Left forelimb (tissue), 1 donor: ENCODE measurements at places on chromosomes 5 and 9.

DNA sequence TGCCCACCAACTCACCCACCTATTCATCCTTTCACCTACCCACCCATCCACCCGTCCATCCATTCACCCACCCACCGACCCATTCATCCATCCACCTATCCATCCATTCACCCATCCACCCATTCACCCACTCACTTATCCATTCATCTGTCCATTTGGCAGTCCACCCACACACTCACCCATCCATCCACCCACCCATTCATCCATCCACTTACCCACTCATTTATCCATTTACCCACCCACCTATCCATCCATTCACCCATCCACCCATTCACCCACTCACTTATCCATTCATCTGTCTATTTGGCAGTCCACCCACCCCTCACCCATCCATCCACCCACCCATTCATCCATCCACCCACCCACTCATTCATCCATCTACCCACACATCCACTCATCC lies 278.1 kb upstream of the IRX4 start:
- no peak for DNase-seq

GRCh38 chr5:144205141-144205551 lies 34.5 kb downstream of the KCTD16 start:
- no peak for DNase-seq

DNA sequence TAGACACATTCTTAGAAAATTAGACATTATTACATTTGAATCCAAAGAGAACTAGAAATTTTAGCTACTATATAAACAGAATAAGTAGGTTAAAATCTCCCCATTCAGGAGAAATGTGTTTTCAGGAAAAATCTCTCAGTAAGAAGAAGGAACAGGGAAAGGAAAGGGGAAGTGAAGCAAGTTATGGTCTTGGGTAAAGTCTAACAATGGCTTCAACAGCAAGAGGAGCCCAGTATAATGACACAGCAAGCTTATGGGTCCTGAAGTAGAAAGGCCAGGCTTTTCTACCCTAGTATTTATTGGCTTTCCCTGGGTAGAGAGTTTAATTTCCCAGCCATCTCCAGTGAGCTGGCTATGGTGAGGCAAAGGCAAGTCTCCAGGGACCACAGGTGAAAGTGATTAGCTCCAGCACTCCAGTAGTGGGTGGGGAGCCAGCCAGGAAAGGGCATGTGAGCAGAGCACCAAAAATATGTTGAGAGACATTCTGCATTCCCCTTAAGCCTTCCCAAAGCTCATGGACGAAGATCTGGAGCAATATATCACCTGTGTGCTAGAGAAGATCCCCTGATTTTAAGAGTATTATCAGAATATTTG lies 981.7 kb downstream of the NR2F1-AS1 start:
- no peak for DNase-seq

- DNase-seq: no peak
Measured at GRCh38 chr5:120080781-120081180, 383.3 kb upstream of the PRR16 start.

DNA sequence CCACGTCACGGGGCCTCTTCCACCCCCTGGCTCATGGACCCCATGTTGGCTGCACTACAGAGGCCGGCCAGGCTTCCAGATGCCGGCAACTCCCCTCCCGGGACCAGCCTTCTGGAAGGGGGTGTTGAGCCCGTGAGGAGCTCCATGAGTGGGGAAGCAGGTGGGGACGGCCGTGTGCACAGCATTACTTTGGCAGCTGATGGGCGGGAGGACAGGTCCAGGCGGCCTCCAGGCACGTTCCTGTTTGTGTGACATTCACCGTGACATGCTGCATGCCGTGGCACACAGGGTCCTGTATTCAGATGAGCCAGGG lies 29.1 kb upstream of the ABO start:
- no peak for DNase-seq

- no peak for DNase-seq
Measured at GRCh38 chr5:103031607-103032006, 88.3 kb downstream of the GIN1 start.

GRCh38 chr5:61768692-61769281 lies 436.7 kb downstream of the ZSWIM6 start:
- DNase-seq: no peak

- no peak for DNase-seq
Measured at GRCh38 chr9:35682520-35683315, 7.0 kb downstream of the TPM2 start.

- peak; percentile 98 for DNase-seq
Measured at GRCh38 chr5:95646569-95647431, at the start of gene RFESD. RFESD (plus strand) TSS chr5:95646777; CDS start chr5:95652272, 5,495 bp downstream.

- DNase-seq: no peak
Measured at GRCh38 chr5:17177501-17178372, 39.7 kb upstream of the BASP1 start.

GRCh38 chr5:66840511-66841013 lies 244.4 kb downstream of the MAST4 start:
- DNase-seq: no peak

GRCh38 chr5:40853632-40854192 lies 12.5 kb downstream of the CARD6 start:
- DNase-seq: no peak

GRCh38 chr5:178234121-178234749 lies 1.6 kb upstream of the PHYKPL start:
- DNase-seq: no peak

DNA sequence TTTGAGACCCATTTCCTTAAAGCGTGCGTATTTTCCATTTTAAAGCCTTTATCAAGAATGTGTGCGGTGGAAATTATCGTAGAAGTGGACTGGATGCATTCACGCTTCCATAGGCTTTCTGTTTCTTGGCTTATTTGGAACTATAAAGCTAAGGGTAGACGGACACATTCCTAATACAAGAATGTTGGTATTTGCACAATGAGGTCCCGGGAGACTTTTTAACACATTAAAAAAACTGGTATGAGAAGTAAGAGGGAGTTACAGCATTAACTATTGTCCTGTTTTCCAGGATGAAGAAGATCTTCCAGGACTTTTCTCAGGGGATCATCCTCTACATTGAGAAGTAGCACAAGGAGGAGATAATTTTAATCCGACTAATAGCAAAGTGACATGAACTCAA lies 653.0 kb downstream of the MTRR start:
- DNase-seq: no peak

DNA sequence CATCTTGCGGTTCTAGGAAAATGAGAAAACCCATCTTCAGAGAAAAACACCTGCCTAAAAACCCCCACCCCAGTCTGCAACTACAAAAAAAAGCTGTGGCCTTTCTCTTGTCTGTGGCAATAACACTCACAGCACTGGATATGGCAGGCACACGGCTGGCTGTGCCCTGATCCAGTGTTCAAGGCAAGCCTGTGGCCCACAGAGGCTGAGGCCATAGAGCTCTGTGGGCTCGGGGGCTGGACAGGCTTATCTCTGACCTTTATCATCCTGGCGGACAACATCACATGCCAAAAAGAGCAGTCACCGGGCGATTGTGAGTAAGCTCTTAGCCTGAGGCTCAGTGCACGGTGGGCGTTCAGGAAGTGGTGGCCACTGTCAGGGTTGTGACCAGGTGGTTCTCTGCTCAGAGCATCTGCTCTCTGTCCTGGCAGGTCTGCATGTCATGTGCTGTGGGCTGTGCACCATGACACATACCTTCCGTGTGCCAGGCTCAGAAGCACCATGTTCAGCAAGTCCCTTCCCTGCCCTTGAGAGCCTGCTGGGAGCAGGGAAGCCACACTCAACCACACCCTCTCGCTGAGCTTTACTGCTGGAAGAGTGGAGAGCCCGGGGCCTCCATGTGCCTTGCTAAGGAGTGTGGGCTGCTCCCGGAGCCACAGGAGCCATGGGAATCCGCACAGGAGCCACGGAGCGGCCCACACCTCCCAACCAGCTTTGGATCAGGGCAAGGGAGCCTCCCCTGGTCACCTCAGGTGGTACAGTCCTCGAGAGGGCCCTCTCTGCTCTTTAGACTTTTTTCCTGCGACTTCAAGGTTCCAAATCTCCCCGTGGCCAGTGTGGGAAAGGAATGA lies 34.6 kb upstream of the WDR38 start:
- no peak for DNase-seq

DNA sequence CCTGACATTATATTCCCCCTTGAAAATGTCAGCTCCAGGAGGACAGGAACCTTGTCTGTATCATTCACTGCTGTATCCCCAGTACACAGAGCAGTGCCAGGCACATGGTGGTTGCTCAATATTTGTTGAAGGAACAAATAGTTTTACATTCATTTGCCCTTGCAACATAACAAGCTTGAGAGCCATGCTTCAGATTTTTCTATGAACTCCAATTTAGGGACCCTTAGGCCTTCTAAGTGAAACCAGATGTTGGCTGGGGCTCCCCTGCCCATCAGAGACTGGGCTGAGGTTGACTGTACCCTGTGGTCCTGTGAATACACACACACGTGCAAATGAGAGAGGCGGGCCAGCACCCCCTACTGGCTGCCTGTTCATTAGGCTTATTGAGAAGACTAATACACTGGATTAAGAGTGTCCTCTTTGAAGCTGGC lies 214.9 kb upstream of the WWC1 start:
- no peak for DNase-seq

DNA sequence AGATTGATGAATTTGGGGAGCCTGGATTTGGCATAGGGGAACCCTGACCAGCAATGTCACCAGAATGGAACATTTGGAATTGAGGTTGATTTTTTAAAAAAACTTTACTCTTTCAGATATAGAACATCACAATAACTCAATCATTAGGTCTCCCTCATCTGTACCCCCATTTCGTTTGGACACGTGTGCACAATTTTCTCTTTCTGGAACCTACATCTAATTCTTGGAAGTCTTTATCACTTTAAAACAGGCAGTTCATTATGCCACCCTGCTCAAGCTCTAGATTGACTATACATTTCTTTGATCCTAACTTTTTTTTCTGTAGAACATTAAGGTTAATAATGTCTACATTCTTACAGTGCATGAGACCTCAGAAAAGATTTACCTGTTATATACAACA lies 3.7 kb upstream of the SSBP2 start:
- DNase-seq: no peak

DNA sequence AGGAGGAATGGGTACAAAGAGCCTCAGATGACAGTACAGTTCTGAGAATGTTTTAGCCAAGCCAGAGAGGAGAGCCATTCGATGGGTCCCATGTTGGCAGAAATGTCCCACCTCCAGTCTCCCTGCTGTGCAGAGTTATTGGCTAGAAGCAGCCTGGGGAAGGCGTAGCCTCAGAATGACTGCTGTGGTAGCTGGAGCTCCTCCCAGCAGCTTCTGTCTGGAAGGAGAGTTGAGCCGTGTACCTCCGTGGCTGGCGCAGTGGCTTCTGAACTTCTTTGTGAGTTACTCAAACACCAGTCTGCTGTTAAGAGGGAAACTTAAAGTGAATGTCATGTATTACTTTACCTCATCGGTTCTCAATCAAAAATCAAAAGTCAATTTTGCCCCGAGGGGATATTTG lies 193.3 kb upstream of the SNX2 start:
- DNase-seq: no peak

DNA sequence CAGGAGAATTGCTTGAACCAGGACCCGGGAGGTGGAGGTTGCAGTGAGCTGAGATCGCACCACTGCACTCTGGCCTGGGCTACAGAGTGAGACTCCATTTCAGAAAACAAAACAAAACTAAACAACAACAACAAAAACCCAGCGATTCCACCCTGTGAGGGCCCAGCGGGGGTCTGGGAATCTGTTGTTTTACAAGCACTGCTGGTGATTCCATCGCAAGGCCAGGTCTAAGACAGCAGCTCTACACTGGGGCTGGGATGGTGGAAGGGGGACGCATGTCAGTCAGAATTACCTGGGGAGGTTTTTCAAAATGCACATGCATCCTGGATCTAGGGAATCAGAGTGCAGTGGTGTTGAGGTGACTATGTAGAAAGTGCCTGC lies 90.9 kb downstream of the ANKRD55 start:
- DNase-seq: no peak

DNA sequence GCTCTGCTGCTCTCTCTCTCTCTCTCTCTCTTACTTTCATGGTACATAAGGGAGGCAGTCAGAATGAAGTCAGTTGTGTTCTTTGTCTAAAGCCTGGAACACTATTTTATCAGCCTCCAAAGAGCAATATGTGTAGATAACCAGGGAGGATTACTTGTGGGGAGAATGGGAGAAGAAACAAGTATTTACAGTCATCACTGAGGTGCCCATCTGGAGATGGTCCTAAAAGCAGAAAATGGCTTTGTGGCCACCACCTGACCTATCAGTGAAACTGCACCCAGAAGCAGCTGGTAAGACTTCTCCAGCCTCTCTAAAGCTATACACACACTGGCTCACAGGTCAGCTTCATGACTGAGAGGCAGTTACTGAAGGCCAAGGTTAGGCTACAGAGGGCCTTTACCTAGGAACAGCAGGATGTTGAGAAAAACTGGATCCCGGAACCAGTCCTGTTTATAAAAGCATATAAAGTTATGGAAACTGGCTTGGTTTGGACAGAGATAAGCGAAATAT lies 75.1 kb downstream of the MRPS27 start:
- DNase-seq: no peak

DNA sequence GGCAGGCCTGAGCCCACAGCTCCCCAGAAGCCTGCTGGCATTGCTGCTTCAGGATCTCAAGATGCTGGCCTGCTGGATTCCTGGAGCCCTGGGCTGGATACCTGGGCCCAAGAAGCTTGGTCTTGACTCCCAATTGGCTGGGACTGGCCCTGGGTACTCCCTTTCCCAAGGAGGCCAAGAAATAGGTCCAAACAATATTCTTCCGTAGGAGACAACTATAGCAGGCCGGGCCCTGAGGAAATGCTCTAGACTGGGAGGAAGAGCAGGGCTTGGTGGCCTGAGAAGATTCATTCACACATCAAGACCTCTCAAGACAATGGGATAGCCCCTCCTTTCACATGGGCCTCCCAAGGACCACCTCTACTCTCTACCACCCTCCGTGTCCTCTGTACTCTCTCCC lies 7.9 kb downstream of the CSF2 start:
- no peak for DNase-seq

DNA sequence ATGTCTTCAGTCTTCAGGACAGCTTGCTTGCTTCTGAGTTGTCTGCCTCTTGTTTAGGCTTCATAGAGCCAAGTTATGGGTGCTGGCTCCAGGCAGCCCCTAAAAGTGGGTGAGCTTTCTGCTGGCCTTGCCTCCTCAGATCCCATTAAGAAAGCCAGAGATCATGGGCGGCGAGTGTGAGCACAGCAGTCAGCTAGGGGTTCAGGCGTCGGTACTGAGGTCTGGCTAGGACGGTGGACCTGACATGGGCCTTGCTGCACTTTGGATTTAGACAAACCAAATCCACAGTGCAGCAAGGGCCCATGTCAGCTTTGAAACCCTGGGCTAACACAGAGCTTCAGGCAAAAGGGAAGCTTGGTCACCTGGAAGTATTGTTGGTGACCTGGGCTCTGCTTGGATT lies 17.6 kb downstream of the PSAT1 start:
- no peak for DNase-seq

GRCh38 chr9:81848472-81848871 lies 79.8 kb upstream of the SPATA31D4 start:
- DNase-seq: no peak

DNA sequence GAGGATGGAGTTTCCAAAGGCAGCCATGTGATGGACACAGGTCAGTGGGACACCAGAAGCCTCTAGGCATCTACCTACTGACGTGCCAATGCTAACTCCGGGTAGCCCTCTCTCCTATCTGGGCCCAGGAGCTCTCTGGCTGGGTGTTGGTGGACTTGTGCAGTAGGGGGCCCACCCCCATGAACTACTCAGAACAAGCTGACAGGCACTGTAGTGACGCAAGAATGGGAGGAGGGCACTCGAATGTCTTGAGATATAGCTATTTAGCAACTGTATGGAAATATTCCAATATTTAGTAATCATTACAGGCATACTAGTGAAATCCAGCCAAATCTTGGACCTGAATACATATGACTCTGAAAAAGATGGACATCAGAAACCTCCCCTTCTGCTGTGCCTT lies 5.7 kb upstream of the DOCK2 start:
- no peak for DNase-seq
